ENCODE measurements at places on chromosomes 2 and 18. TPM values are rescaled to one million over a fixed set of nuclear protein-coding genes. Genes with fewer than 3 reads are reported as not detected.
A peak's percentile ranks its signal among the peaks of the same experiment; 100 is the strongest.

GPR55 gene
- total RNA-seq: 0.11 TPM

BBS5 gene
- total RNA-seq: 6.5 TPM

DNA sequence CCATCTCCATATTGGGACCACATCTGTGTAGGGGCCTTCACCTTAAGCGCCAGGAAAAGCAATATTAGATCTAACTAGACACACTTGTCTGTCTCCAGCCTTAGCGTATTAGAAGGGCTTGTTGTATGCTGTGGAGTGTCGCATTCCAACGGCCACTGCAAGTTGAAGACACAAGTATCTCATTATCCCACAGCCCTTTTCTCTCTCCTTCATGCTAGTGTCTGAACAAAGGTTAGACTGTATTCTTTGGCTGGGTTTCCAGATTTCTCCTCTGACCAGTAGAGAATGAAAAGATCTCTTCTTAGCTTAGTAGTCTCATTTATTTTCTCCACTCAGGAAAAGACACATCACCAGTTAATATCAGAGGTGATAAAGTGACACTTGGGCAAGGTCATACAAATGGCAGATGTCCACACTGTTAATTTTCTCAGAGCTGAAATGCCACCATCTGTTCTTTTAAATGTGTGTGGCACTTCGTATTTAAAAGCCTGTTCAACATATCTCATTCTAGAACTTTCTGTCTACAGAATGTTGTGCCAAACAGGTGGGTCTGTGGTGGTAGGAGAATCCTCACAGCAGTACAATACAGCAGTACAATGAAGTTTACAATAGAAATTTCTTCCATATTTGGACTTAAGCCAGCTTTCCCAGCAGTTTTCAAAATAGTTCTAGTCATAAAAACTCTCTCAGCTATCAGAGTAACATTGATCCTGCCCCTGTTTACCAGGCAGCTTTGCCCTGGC lies 94.0 kb upstream of the ITGA6 start:
- DNase-seq: no peak

DNA sequence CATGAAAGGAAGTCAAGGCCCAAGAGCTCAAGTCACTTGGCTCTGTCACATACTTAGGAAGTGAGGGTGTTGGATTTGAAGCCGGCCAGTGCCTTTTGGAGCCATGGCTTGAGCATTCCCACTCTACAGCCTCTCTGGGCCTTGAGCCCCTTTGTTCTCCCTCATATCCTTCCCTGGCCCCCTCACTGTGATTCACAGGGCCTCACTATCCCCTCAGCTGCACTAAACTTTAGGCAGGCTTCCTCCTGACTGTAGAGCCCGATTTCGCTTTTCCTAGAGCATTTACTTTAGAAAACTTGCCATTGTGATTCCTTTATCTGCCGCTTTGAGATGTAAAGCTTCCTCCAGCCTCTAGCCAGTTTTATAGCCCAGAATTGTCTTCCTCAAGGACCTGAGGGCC lies 107.6 kb downstream of the FBXO15 start:
- no peak for DNase-seq

DNA sequence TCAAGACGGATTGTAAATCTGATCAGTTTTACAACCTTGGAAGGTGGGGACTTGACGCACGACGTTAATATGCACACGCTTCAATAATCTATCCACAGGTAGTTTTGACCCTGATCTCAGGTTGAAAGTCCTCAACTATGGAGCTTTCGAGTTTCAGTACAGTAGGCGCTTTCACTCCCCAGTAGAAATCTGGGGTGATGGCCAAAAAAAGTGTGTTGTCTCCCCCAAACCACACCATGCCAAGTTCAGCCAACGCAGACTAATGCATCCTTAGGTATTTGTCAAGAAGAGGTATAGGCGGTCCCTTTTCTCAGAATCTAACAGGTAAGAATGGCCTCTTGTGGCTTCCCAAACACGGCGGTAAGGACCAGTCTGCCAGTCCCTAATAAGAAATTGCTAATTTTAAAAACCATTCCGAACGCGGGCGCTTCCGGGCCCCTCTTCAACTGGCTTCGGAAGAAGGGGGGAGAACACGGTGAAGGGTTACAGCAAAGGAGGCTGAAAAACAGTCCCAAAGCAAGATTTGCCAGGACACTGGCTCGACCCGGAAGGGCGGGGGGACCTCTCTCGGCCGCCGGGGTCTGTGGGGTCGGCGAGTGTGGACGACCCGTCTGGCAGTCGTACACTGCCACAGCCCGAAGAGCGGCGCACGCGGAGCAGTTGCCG lies 659 bp downstream of the FAM210A start:
- DNase-seq: no peak

- no peak for DNase-seq
Measured at GRCh38 chr2:120313695-120314615, 32.0 kb upstream of the INHBB start.

DNA sequence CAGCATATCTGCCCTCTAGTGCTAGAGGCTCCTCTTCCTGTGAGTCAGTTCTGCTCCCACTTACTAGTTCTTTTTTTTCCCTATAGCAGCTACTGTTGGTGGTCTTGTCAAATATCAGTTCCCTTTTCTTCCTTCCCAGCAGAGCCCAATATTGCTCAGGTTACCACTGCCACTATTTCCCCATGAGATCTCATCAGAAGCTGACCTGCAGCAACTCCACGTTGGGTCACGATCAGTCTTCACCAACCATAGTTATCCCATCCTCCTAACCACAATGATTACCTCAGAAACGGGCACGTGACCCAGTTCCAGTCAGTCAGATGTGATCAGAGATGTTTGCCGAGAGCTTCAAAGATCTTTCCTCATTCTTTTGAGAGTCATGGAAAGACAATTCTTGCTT lies 59.7 kb upstream of the CAPN13 start:
- no peak for DNase-seq

DNA sequence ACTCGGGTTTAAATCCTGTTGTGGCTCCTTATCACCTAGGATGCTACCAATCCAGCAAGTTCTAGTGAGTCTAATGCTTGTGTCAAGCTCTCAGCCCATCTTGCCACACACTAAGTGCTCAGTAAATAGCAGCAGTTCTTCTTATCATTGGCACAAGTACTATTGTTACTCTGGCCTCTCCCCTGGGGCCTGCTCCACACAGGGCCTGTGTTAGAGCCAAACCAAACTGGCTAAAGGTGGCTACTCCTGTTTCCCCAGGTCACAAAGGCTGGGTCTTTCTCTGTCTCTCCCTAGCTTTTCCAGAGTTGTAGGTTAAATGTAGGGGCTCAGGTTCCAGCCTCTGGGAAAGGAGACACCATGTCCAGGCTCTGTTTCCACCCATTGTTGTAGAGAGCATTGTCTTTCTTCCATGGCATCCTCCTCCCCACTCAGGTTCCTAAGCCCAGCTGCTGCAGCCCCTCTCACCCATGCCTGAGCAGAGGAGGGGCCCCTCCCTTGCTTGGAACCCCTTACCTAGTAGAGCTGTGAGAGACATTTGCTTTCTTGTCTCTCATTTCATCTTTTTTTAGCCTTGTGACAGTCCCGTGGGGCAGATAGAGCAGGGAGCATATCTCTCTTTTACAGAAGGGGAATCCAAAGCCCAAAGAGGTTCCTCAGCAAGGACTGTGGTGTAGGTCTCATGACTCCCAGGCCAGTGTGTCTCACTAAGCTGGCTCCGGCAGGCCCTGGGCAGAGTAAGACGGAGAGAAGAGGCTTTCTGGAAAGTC lies 56.4 kb upstream of the OTOF start:
- DNase-seq: no peak

GRCh38 chr2:133676392-133677130 lies 108.3 kb upstream of the NCKAP5 start:
- no peak for DNase-seq

DNA sequence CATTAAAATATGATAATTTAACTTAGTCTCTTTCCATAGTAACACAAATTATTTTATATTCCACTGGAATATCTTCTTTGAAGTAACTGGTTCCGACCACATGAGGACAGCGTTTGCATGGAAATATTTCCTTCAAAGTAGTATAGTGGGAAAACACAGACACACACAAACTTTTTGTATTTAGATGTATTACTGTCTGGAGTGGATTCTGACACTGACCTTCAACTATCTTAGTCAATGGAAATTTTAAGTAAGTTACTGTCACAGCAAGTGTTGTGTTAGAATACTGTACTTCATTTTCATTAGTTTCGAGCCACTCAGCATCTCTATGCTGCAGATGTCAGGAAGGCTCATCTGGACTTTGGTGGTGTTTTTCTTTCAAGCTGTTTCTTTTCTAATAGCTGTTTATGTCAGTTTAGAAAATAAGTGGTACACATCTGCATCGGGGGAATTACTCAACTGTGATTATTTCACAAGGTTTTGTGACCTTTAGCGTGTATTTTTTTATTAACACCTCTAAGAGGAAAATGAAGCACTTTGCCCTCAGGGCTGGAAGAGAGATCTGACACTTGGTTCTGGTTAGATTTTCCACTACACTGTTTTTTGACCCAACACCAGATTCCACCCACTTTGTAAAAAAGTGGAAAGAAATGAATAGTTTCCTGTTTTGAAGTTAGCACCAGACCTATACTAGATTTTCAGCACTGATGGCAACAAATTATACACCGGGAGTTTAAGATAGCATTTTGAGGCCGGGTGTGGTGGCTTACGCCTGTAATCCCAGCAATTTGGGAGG lies 18.9 kb upstream of the THOC1 start:
- DNase-seq: no peak

DNA sequence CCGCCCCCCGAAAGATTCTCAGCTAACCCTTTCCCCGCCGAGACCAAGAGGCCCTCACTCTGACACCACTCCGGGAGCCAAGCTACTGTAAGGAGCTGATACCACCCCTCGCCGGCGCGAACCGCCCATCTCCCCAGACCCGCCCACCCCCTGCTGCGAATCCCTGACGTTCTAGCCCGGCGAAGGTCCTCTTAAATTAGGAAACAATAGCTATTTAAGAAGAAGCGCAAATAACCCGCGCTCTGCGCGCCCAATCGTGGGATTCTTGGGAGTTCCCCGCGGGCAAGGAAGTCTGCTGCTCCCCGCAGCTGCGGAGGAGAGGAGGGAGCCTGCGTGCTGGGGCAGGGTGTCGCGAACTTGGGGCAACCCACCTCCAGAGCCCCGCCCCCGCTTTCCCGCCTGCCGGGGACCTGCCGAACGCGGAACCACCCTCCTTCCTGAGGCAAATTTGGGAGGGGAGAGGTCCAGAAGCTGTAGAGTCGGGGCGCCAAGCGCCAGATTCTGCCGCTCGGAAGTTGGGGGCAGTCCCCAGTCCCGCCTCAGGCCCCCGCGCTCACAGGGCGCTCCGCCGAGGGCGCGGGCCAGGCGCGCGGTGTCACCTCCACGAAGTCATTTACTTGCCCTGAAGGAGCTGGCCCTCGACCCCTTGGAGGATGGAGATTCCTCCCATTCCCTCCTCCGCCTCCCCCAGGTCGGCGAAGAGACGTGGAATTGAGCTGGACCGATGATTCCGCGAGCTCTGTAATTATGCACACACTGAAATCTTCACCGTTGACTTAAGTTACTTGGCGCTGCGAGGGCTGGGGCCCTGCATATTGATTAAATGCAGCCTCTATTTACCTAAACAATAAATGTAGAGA lies 8.4 kb upstream of the SP9 start:
- DNase-seq: peak; percentile 30

DNA sequence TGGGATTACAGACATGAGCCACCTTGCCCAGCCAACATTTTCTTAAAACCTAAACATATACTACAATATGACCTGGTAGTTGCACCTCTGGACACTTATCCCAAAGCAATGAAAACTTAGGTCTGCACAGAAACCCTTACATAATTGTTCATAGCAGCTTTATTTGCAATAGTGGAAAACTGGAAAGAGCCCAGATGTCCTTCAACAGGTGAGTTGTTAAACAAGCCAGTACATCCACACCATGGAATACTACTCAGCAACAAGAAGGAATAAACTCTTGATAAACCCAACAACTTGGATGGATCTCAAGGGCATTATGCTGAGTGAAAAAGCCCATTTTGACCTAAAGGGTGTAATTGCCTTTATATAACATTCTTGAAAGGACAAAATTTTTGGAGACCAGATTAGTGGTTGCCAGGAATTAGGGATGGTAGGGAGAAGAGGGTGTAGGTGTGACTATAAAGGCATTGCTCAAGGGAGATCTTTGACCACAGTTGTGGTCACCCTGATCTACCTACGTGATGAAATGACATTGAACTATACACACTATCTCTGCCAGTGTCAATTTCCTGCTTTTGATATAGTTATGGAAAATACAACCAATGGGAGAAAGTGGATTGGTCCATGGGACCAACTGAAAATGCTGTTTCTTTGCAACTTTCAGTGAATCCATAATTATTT lies 11.9 kb upstream of the AMMECR1L start:
- no peak for DNase-seq

DNA sequence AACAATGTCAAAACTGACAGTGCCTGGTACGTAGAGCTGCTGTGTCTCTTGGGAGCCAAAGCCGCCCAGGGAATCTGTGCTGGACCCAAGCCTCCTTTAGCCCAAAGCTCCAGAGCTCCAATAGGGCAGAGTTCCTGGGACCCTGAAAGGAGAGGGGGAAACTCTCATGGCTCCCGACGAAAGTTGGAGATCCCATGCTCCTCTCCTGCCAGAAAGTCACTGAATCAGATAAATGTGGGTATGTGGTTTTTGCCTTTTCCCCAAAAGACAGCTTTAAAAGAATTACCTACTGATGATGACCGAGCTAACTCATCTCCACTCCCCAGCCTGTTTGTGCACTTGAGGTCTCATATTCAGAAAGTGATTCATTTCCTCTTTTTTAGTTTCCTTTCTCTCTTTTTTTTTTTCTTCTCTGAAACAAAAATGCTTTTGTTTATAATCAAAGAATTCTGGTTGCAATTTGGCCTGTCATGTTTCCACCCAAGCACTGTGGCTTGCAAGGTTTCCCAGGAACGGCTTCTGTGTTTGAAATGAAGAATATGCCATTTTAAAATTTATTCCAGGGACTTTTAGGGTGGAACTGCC lies 14.1 kb upstream of the PMAIP1 start:
- DNase-seq: no peak

GRCh38 chr2:131431336-131431735 lies 44.6 kb upstream of the TUBA3D start:
- DNase-seq: no peak

DNA sequence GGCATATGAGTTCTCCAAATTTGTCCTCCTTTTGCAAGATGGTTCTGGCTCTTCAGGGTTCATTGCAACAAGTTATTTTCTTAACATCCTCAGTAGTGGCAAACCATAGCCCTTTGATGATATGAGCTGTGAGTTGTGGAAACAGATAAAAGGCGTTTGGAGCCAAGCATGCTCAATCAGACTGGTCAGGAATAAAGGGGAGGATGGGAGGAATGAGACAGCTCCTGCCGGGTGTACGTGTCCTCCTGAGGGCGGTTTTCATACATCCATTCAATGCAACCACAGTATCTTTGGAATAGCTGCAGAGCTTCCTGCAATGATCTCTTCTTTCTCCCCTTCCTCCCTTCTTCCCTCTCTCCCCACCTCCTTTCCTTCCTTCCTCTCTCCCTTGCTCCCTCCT lies 245.8 kb downstream of the GLI2 start:
- no peak for DNase-seq

GRCh38 chr2:119706221-119706620 lies 27.2 kb downstream of the TMEM177 start:
- DNase-seq: no peak
